ENCODE measurements at places on chromosomes 4 and X.
A peak's percentile ranks its signal among the peaks of the same experiment; 100 is the strongest.

DNA sequence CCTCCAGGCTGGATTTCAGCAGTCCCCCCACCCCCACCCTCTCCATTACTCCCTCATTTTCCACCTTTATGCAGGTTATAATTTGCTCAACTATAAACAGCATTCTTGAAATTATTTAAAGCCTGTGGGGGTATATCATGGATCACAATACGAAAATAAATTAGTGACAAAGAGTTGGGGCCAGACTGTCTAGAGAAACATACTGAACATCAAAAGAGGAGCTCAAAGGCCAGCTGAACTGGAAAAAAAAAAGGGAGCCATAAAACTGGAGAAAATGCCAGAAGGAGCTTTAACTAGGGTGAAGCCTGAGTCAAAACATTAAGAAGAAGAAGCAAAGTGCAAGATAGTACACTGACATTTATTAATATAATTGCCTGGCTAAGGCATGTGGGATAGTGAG is 137.8 kb downstream of the ANTXR2 start:
- DNase-seq, result no peak

DNA sequence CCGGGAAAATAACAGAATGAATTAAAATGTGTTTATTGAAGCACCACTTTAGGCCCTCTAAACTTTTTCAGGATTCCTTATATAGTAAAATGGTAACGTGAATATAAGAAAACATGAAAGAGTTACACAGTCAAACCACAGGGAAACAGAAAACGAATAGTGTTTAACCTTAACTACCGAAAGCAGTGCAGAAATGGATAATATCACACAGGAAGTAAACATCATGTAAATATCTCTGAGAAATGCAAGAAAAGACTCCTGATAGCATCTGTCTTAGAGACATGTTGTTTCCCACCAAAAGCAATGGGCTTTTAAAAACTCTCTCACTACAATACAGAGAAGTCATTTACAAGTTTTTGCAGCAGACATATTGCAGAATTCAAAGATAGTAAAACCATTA is 323.9 kb upstream of the CXXC4 start:
- no peak for DNase-seq

DNA sequence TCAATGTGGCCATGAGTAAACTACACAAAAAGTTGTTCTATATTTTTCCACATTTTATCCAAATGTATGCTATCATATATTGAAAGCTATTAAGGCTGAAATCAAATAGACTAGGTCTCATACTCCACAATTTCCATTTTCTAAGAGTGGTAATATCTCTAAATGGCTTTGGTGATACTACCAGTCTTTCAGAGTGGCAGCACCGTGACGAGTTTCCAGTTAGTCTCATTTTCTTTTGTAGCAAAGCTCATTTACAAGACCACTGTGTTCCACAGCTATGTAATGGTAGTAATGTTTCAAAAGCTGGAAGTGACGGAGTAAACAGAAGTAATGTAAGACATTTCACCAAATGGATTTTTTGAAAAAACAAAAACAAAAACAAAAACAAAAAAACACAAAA is 228.2 kb downstream of the PPP3CA start:
- no peak for DNase-seq

DNA sequence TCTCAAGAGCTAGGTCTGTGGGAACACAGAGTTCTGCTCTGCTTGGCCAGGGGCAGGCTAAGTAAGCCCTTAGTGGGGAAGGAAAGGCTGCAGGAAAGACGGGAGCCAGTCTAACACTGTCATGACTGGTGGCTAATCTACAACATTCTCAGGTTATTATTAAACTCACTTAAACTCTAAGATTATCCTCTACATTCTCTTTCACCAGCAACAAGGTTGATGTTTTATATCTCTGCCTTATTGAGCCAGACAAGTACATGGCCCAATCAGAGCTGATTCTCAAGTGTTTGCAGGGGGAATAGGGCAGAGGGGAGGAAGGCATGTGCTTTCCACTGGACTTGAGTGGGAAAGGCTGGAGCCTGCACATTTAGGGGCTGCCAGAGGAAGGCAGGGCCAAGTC is 50.9 kb upstream of the FAM241A start:
- DNase-seq, result no peak

- no peak for DNase-seq
Measured at GRCh38 chr4:186900232-186900900, 176.7 kb upstream of the FAT1 start.

DNA sequence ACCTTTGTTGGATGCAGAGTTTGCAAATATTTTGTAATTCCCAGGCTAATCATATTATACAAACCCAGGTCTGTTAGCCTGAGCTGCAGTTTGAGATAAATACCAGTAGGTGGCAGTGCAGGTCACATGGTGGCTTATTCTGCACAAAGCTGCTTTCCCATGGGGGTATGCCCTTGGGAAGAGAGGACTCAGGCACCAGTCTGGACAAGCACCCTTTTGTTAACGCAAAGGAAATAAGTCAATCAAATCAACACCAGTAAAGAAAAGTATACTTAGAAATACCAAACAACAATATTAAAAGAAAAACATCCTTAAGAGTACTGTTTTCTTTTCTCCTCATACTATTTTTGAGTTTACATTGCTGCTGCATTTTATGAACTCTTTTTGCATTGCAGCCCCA is 389.0 kb upstream of the ZFP42 start:
- no peak for DNase-seq

GRCh38 chr4:28177641-28178040 is 1317.0 kb downstream of the STIM2 start:
- DNase-seq, result no peak

DNA sequence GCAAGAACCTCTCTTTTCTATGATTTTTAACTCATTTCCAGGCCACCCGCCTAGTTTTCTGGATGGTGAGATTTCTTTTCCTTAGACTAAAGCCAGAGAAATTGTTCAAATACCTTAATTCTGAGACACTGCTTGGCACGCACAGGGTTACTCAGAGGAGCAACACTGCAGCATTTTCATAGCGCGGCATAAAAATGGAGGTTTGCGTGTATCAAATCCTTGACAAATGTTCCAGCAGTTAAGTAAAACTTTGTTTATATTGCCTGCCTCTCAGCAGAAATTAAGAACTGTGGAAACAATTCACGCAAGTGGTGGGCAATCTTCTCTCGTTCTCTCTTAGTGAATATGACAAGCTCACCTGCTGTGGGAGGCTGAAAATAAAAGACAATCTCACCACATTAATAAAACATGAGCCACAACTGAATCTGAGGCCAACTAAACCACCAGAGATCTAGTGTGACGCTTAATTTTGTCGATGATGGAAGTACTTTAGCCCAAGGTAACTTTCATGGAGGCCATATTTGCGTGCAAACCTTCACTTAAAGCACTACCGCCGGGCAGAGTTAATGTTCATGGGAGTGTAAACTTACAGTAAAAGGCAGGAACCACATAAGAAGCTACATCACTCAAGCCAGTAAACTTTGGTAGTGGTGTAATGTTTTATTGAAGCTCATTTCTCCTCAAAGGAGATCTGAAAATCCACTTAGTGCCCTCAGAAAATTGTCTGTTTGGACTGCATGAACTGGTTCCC is 894.8 kb upstream of the EPHA5 start:
- DNase-seq, result no peak

DNA sequence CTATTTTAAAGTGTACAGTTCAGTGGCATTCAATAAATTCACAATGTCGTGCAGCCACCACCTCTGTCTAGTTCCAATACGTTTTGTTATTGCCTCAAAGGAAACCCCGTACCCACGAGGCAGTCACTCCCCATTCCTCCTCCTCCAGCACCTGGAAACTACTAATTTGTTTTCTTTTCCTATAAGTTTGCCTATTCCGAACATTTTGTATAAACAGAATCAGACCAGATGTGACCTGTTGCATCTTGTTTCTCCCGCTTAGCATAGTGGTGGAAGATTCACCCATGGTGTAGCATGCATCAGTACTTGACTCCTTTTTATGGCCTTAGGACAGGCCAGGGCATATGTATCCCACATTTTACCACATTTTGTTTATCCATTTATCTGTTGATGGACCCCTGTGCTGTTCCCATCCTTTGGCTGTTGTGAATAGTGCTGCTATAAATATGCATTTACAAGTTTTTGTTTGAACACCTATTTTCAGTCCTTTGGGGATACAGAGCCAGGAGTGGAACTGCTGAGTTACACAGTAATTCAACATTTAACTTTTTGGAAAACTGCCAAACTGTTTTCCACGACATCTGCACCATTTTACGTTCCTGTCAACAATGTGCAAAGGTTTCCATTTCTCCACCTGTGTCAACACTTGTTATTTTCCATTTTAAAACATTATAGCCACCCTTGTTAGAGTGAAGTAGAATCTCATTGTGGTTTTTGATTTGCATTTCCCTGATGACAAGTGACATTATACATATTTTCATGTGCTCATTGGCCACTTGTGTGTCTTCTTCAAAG is 57.8 kb upstream of the STX18 start:
- no peak for DNase-seq

GRCh38 chr4:110287130-110287529 is 88.7 kb upstream of the ELOVL6 start:
- DNase-seq, result no peak

DNA sequence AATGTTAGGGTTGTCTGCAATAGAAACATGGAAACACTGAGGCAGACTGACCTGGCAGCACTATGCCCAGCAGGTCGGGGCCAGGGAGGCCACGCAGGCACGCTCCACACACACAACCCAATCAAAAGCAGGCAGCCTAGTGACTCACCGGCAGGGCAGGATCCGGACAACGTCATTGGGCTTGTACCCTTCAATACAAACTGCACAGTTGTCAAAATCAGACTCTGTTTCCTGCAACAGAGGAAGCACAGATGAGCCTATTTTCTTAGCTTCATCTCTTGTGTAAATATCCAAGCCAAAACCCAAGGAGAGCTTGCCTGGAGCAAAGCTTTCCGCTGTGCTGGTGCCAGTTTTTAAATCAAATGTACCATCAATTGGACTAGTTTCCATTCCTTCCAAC is 185.8 kb downstream of the RNF150 start:
- DNase-seq, result no peak

DNA sequence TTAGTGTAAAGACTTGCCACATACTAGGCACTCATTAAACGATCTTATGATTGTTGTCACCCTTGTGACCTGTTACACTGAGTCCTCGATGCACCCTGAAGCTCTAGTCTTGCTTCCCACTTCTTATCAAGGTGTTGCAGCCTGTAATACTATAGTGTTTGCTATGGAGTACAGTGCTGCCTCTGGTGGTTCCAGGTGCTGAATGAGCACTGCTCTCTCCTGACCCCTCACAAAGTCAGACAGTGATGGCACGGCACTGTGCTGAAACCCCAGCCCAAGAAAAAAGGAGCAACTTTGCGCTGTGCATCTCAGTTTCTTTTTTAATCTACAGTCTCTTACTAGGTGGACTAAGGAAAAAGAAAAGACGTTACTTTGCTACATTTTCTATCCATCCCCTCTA is 106.3 kb downstream of the GC start:
- no peak for DNase-seq

DNA sequence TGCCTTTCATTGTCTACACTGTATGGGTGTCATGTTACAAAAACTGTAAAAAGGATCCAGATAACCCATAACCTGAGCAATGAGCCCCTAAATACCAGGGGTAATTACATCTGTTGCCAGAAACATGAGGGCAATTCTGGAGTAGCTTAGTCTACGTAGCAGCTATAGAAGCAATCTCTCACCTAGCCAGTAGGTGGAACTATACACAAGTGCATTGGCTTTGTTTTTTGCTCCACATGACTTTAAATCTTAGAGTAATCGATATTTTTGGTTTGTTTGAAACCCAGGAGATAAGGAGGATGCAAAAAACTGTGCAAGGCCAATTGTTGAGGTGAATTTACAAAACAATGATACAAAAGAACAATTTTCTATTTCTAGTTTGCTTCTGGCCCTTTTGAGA is 57.5 kb downstream of the GPR82 start:
- DNase-seq, result peak; percentile 16

DNA sequence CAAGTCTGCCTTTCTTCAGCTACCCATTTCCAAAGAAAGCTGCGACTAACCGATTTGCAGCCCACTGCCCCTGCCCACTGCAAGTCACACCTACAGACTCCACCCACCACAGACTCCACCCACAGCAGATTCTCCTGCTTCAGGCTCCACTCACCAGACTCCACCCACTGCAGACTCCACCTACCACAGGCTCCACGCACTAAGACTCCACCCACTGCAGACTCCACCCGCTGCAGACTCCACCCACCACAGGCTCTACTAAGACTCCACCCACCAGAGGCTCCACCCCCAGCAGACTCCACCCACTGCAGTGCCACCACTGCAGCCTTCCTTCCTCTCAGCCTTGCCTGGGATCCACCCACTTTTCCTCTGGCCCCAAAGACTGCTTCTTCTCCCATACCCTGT is 41.3 kb downstream of the ABLIM2 start:
- DNase-seq, result no peak

DNA sequence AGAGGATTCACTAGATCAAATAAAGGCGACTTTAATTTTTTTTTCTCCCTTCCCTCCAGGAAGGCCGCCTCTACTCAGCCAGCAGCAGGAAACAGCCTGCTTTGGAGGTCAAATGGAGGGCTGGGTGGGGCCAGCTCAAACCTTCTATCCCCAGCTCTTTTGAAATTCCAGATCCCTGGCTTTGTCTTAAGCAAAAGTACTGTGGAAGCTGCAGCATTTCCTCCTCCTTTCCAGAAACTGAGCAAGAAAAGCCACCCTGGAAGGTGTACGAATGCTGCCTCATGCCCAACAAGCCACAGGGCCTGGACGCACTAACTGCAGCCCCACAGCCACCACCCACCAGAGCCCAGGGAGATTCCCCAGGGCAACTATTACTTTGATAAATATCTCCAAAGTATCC is 55.1 kb upstream of the ZCCHC13 start:
- DNase-seq, result no peak

GRCh38 chrX:13090027-13090338 is 45.6 kb upstream of the FAM9C start:
- no peak for DNase-seq

GRCh38 chr4:169054879-169055278 is 44.8 kb upstream of the CBR4 start:
- DNase-seq, result no peak

GRCh38 chrX:2974961-2975360 is 31.4 kb upstream of the ARSH start:
- DNase-seq, result no peak

DNA sequence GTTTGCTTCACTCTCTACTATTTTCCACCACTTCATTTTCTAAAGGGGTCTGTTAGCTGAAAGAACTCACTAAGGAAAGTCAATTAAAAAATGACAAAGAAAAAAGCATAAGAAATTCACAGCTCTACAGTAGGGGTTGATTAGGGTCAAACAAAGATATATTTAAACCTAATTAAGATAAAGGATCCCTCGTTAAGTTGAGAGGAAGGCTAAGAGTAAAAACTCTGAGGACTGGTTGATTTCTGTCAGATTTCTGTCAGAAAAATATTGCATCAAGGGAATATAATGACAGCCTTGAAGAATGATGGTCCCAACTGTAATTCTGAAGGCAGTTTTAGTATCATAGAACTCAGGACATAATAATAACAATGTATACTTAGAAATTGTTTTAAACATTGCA is 218.0 kb downstream of the QDPR start:
- DNase-seq, result no peak

DNA sequence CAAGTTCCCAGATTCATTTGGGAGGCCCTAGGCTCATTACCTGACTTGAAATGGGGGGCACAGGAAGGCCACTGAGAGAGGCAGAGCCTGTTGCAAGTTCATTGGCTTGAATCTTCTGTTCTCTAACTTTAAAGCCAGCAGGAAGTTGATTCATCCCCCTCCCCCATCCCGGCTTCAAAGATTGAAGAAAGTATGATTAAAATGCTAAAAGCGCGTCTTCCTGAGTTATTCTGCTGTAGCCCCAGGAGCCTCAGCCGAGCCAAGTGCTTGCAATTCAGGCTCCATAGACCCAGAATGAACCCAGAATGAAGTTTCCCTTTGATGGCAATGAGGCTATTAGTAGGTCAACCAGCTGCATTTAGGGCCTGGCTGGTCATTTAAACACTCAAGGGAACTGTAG is 14.7 kb downstream of the CHST7 start:
- no peak for DNase-seq
